Activated T-cell treated with anti-CD3 and anti-CD28 coated beads for 4 hours (primary cell): ENCODE measurements at places on chromosomes 7 and 10.

DNA sequence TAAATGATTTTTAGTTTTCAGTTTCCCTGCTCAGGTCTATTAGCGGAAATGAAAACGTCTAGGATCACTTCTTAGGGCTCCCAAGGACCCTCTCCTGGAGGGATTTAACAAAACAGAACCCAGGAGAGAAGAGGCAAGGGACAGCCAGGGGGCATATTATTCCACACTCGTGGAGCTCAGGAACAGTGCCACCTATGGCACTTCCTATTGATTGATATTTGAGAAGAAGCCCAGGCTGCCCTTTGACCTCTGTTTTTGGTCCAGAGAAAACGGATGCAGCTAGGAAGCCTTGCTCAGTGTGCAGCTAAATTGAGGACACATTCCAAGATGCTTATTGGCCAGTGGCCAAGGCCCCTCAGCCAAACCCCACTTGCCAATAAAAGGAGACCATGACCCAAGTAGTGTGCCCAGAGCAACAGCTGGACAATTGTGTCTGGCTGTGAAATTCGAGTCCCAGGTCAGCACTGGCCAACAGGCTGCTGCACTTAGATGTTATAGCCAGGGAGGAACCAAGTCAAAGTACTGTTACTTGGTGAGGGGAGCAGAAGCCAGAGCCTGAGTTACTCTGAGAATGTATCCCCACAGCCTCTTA lies 24.0 kb upstream of the GPNMB start:
- DNase-seq: no peak

DNA sequence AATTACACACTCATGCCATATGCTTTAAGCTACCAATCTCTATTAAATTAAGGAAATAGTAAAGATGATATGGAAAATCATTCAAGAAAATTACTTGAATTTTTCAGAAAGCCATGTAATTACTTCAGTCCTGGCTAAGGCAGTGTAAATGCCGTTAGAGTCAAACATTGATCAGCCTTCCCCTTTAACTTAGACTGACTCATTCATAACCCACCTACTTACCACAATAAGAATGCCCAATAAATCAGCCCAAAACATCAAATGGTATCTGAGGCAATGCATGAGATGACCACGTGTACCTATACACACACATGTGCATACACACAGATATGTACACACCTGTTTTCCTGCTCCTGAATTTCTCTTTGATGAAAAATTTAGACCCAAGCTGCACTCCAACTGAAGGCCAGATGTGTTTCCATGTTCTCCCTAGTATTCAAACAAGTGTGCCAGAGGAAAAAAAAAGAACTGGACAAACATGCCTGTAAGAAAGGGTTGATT lies 30.2 kb upstream of the PDE1C start:
- no peak for DNase-seq

GRCh38 chr10:79070606-79071395 lies 2.0 kb downstream of the ZMIZ1 start:
- no peak for DNase-seq

- no peak for DNase-seq
Observed at GRCh38 chr10:44925224-44925623, 14.1 kb downstream of the TMEM72 start.

DNA sequence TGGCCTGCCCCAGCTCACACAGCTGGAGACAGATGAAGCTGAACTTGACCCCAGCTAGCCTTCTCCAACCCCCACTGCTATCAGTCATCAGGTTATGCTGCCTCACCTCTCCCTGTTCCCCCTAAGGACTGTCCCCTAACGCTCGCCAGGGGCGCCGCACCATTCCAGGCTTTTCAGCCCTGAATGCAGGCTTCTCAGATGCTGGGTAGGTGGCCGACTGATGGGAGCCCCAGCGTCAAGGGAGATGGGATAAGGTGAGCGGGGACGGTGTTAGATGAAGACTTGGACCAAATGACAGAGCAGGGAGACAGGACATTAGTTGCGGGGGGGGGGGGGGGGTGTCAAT lies 15.8 kb upstream of the OPALIN start:
- no peak for DNase-seq
